ENCODE measurements at places on chromosomes 16 and 17.

GRCh38 chr16:31475946-31476302, 4.0 kb downstream of the TGFB1I1 start:
- no peak for DNase-seq

DNA sequence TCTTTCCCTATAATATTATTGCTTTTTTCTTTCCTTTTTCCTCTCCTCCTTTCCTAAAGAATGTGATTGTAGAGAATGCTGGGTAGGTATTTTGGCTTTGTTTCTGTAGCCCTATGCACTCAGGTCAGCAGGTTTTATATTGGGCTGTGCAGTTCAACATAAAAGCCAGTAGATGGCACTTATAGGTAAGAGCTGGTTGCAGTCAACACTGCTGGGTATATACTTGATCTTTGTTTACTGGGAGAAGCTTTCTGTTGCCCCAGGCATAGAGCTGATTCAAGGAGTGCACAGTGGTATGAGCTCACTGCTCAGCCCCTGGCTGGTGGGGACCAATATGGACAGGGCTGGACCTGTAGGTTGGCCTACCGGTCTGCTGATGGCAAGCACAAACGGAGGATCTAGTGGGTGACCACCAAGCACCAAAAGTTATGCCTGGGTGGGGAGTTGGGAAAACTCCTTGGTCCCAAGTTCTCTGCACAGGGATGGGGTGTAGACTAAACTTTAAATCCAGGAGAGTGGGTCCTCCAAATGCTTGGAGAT, 378.9 kb downstream of the PMP22 start:
- no peak for DNase-seq

GRCh38 chr16:67027046-67027445, 1.9 kb upstream of the CBFB start:
- DNase-seq = peak; percentile 13

GRCh38 chr17:76036497-76037261, 9.6 kb upstream of the EVPL start:
- DNase-seq = no peak

DNA sequence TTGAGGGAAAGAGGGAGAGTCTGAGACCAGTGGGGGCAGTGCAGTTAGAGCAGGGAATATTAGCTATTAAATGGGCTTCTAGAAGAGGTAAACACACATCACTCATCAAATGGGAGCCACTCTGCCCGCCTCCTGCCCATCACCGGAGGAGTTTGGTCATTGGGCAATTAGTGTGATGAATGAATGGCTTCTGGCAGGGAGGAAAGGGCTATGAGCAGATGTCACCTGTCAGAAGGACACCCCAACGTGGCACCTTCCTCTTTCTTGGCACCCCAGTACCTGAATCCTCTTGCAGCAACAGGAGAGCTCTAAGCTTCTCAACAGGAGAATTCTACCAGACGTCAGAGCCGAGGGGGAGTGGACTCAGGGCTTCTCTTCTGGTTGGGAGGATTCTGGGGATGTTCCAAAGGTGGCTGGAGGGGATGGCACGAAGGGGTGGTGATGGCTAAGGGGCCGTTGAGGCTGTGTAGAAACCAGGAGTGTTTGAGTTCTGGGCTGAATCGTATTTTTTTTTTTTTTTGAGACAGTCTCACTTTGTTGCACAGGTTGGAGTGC, 11.0 kb downstream of the C1QTNF1 start:
- no peak for DNase-seq

- no peak for DNase-seq
These were observed 1.6 kb downstream of the KCNH4 start for GRCh38 chr17:42179335-42179734.

All from activated CD4-positive, CD25-positive, alpha-beta regulatory T cell treated with anti-CD3 and anti-CD28 coated beads, Interleukin-2, amount 50 U/mL, for 72 hours (primary cell).